ENCODE measurements at places on chromosomes 12 and 14.
A peak's percentile ranks its signal among the peaks of the same experiment; 100 is the strongest.

- DNase-seq = no peak
These were observed 273.0 kb downstream of the FOXN3 start for GRCh38 chr14:89144066-89144465.

- DNase-seq = no peak
These were observed 43.8 kb upstream of the PSMA6 start for GRCh38 chr14:35248476-35248788.

DNA sequence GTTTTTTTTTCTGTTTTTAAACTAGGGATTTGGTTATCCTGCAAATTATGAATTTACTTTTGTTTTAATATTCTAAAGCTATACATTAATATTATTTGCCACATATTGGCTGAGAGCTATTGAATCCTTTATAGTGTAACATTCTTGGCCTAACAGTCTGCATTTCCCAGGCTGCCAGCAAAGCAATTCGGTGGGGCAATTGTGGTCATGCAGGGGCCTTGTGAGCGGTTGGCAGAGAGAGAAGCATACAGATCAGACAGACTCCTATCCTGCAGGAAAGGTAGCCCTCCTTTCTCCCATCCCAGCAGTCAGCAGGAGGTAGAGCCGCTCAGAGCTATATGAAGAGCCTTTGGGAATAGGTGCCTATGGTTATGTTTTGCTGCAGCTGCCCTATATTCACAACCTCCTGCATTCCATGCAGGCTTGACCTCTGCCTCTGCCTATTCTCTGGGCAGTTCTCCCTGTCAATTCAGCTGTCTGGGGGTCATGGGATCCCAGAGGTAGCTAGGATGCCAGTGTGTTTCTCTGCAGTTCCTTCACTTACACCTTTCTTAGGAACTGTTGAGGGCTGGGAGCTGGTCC lies 144.7 kb downstream of the GPHN start:
- no peak for DNase-seq

DNA sequence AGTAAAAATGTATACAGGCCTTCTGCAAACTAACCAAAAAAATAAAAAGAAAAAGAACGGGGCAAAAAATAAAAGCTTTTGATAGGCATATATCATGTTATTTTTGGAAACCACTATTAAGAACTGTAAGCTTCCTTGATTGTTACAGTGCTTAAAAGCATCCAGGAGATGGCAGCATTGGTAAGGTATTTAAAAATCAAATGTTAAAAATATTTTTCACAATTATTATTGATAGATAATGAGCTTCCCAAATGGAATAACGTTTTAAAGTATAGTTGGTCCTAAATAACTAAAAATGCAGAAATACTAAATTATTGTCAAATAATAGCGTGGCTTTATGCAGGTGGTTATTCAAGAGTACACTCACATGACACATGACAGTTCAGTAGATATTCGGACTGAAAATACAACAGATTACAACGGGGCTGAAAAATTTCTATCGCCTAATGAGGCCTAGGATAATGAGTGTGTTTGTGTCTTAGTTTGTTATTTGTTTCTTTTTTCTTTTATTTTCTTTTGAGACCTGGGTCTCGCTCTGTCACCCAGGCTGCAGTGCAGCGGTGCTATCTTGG lies 127.2 kb upstream of the ATF7IP start:
- no peak for DNase-seq

DNA sequence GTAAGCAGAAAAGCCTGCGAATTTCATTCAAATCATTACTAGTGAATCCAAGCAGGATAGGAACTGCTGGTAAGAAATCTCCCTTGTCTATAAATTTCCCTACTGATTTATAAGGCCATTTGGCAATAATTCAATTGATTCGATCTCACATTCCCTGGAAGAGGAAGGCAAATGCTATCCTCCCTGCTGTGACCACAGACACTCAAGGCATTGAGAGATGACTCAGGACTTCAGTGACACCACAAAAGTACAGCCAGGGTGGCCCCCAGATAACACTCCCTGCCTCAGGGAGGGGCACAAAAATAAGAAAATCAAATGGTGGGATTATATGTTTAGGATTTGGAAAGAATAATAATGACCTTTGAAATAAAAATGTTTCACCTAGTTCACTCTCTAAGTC lies 162.7 kb downstream of the GRIP1 start:
- no peak for DNase-seq

DNA sequence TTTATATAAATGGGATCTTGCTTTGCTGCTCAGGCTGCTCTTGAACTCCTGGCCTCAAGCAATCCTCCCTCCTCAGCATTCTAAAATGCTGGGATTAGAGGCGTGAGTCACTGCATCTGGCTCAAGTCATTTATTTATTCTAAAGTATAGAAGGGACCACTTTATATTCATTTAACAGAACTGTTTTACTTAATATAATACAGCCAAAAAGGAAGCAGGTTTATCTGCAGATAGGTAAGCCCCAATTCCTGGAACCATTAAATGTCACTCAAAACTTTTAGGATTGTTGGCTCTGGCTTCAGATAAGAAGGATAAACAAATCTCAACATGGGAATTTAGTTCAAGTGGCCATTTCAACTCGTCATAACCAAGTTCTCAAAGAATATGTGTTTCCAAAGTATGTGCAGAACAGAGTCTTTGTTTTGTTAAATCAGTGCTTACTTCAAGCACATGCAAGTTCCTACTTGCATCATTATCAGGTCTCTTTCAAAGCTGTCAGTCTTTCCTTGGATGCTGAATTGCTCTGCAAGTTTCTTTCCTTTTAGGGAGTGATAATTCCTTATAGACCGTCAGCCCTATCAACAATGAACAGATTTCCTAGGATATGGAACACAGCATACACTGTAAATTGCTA lies 60.4 kb downstream of the KITLG start:
- no peak for DNase-seq

- DNase-seq = no peak
These were observed 427.5 kb upstream of the MGAT4C start for GRCh38 chr12:86683568-86684304.

DNA sequence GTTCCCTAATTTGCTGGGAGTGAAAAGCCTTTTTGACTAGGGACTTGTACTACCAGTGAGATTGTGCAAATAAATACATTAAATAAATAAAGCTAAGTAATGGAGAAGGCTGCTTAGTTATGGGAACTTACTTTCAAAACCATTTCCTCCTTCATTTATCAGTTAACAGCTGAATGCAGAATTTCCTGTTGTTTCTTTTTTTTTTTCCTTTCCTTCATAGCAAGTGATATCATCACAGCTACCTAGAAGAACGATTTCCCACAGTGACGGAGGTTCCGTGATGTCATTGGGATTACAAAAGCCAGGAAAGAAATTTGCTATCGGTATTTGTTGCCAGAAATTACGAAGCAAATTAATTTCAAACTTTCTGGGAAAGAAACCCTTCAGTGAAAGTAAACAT lies 42.1 kb upstream of the SOCS2 start:
- no peak for DNase-seq

DNA sequence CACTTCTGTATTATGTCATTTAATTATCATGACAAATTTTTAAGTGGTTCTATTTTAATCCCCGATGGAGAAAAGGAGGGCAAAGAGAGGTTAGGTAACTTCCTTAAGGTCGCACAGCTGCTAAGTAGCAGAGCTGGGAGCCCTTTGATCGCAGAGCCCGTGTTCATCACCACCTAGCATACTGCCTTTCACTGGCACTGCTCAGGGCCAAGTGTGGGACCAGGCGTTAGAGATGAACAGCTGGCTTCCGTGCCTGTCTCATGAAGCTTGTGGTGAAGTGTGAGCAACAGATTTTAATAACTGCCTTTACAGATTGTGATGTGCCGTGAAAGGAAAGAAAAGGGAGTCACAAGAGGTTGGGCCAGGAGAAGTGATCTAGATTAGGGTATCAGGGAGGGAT lies 273.6 kb downstream of the AKAP6 start:
- DNase-seq = no peak

DNA sequence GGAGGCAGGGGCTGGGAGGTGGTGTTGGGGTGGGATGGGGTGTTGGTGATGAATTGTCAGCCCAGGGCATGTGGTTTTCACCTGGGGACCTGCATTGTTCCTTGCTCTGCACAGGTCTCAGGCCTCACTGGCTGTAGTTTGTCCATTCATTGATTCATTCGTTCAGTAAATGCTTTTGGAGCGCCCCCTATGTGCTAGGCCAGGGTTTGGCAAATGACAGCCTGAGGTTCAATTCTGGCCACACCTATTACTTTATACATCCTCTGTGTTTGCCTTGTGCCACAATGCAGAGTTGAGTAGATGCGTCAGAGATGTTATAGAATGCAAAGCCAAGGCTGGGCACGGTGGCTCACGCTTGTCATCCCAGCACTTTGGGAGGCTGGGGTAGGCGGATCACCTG lies 4.7 kb downstream of the ADCK1 start:
- DNase-seq = no peak

DNA sequence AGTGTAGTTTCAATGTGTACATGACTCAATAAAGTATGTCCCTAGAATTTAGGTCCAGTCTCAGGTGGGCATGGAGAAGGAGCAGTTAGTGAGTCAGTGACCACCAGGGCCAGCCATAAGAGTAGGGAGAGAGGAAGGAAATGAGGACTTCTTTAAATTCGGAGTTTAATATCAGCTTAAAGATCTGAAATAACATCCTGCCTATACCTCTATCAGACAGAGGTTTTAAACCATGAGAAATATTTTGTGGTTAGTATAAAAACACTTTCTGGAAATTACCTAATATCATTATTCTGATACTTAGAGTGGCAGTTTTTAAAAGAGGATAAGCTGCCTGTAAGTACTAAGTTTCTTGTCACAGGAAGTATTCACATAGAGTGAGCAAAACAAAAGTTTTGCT lies 61.7 kb upstream of the ST8SIA1 start:
- DNase-seq = no peak

DNA sequence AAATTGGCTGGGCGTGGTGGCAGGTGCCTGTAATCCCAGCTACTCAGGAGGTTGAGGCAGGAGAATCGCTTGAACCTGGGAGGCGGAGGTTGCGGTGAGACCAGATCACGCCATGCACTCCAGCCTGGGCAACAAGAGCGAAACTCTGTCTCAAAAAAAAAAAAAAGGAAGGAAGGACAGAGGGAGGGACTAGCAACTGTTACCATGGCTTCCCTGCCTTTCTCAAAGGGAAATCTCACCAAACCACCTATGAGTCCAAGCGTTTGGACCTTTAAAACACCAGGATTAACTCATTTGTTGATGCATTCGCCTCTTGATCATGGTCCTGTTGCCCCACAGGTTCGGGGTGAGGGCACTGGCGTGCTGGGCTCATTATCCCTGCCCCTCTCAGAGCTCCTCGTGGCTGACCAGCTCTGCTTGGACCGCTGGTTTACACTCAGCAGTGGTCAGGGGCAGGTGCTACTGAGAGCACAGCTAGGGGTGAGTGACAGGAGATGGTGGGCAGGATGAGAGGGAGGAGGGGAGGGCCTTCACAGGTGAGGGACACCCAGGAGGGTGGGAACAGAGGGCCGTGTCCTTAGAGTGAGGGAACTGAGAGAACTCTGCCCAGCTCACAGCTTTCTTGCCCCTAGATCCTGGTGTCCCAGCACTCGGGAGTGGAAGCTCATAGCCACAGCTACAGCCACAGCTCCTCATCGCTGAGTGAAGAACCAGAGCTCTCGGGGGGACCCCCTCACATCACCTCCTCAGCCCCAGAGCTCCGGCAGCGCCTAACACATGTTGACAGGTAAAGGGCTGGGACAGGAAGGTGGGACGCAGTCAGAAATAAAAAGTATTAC lies 10.2 kb upstream of the MYL6B start:
- no peak for DNase-seq

- DNase-seq = no peak
These were observed 6.1 kb downstream of the FAM186A start for GRCh38 chr12:50390316-50390741.

DNA sequence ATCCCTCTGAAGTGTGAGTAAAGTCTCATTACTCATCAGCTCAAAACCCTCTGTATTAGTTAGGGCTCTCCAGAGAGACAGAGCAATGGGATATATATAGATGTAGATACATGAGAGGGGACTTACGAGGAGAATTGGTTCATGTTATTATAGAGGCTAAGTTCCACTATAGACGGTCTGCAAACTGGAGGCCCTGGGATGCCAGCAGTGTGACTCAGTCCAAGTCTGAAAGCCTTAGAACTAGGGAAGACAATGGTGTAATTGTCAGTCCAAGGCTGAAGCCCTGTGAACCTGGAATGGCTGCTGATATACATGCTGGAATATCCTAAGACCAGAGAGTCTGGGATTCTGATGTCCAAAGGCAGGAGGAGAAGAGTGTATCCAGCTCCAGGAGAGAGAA lies 57.3 kb upstream of the CEP83 start:
- no peak for DNase-seq

GRCh38 chr12:5059358-5059757 lies 15.7 kb downstream of the KCNA5 start:
- DNase-seq = no peak

GRCh38 chr12:98439981-98440581 lies 75.3 kb upstream of the TMPO start:
- DNase-seq = peak; percentile 12
